ENCODE measurements at places on chromosomes 16 and 17. TPM values are rescaled to one million over a fixed set of nuclear protein-coding genes. Genes with fewer than 3 reads are reported as not detected.

The SLC12A3 gene
- not detected for total RNA-seq

The IL21R gene
- 3.9 TPM for total RNA-seq

The KRT40 gene
- not detected for total RNA-seq

The EPOP gene
- 6.7 TPM for total RNA-seq

The RUNDC1 gene
- total RNA-seq, result 7.7 TPM

The HCRT gene
- not detected for total RNA-seq

The LITAFD gene
- total RNA-seq, result not detected
